CD14-positive monocyte (primary cell): ENCODE measurements at places on chromosomes 1 and 21. TPM values are rescaled to one million over a fixed set of nuclear protein-coding genes. Genes with fewer than 3 reads are reported as not detected.
A peak's percentile ranks its signal among the peaks of the same experiment; 100 is the strongest.

GRCh38 chr1:153752571-153753195, 22.5 kb upstream of the SLC27A3 start:
- peaks cover 95% of the 10 kb centered on the region for H3K36me3 ChIP-seq
- no peak overlapping the region for H3K4me3 ChIP-seq
- H3K27ac ChIP-seq, result no peak overlapping the region
- no peaks in the 10 kb centered on the region for H3K27me3 ChIP-seq
- H3K4me1 ChIP-seq, result peaks cover 9% of the 10 kb centered on the region

DNA sequence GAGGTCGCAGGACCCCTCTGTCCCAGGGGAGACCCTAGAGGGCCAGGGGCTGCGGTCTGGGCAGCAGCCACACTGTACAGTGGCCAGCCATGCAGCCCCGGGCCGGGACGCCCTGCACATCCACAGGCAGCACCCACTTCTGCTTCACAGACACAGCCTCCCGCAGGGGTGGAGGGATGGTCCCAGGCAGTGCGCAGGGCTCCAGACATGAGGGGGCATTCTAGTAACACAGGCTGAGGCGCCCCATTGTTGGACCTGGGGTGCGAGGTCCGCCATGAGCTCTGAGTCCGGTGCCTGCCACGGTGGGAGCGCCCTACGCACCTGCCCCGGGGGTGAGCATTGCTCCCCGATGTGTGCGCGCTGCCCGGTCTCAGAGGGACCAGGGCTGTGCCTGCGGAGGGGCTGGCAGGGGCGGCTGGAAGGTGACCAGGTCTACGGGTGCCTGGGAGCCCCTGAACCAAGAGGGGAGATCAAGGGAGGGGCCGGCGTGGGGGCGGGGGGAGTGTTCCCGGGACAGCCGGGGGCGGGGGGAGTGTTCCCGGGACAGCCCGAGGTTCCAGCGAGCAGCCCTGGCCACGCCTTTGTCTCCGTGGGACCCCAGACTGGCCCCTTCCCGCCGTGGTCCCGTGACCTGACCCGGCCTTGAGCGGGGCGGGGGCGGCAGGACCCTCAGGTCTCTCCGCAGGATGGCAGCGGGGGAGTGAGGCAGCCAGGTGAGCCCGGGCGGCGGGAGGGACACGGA, 4.5 kb downstream of the MMEL1 start:
- no peak overlapping the region for H3K4me3 ChIP-seq
- H3K27me3 ChIP-seq, result peaks cover 9% of the 10 kb centered on the region
- no peaks in the 10 kb centered on the region for H3K36me3 ChIP-seq
- DNase-seq, result no peak
- H3K27ac ChIP-seq, result no peak overlapping the region

DNA sequence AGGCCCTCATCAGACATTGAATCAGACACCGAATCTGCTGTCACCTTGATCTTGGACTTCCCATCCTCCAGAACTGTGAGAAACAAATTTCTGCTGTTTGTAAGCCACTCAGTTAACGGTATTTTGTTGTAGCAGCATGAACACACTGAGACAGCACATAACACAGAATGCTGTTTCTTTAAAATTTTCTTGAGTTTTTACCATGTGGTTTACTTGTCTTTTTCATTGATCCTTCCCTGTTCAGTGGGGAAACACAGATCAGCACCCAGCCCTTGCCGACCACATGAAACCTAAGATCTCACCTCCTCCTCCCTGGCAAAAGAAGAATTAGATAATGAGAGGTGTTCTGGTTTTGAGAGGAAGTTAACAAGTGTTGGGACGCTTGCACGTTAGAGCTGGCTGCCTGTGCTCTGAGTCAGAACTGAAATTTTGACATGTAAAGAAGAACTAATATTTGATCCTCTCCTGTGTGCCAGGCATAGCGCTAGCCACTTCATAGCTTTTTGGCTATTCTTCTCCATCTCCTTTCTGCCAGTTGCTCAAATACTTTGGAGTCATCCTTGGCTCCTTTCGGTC, 179.6 kb downstream of the DHRS3 start:
- H3K27ac ChIP-seq, result no peak overlapping the region
- H3K4me1 ChIP-seq, result peaks cover 6% of the 10 kb centered on the region
- no peaks in the 10 kb centered on the region for H3K27me3 ChIP-seq
- H3K36me3 ChIP-seq, result peaks cover 79% of the 10 kb centered on the region
- no peak overlapping the region for H3K4me3 ChIP-seq

DNA sequence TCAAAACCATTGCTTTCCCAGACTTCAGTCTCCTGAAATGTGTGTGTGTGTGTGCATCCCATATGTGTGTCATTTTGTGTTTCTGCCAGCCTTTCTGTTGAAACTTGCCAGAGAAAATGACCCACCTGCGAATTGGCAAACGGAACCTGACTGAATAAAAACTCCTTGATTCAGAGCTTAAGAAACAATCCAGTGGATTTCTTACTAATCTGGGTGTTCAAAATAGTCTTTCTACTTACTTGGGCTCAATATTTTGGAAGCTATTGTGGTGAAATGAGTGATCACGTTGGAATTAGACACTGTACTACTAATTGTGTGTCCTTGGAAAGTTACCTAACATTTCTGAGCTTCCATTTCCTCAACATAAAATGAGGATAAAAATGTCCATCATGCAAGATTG, 138.9 kb upstream of the ERG start:
- H3K27me3 ChIP-seq, result no peaks in the 10 kb centered on the region
- peaks cover 6% of the 10 kb centered on the region for H3K4me1 ChIP-seq
- H3K36me3 ChIP-seq, result no peaks in the 10 kb centered on the region
- H3K27ac ChIP-seq, result no peak overlapping the region

GRCh38 chr1:192158181-192158580, at the start of gene RGS18:
TSS of gene RGS18 (plus strand) at chr1:192158462. CDS start at chr1:192158638, 176 bp downstream.
- H3K36me3 ChIP-seq, result peaks cover 6% of the 10 kb centered on the region
- no peaks in the 10 kb centered on the region for H3K27me3 ChIP-seq
- peak within 1 kb of the TSS; percentile 91 for H3K27ac ChIP-seq
- H3K4me1 ChIP-seq, result peaks cover 58% of the 10 kb centered on the region

- H3K27me3 ChIP-seq, result no peaks in the 10 kb centered on the region
- DNase-seq, result no peak
- H3K4me3 ChIP-seq, result no peak overlapping the region
- no peaks in the 10 kb centered on the region for H3K36me3 ChIP-seq
These were observed 61.7 kb upstream of the TNFSF4 start for GRCh38 chr1:173268786-173269277.

- H3K4me3 ChIP-seq, result no peak overlapping the region
- H3K27me3 ChIP-seq, result peaks cover 3% of the 10 kb centered on the region
- no peak overlapping the region for H3K27ac ChIP-seq
These were observed 2.5 kb upstream of the F3 start for GRCh38 chr1:94543893-94544635.

Gene KRTAP19-5
- not detected for polyA plus RNA-seq

Gene NPR1
- not detected for polyA plus RNA-seq

Gene CGN
- not detected in 2 replicates for polyA plus RNA-seq
